Stimulated activated CD4-positive, alpha-beta T cell treated with anti-CD3 and anti-CD28 coated beads, Interleukin-15, amount 100 ng/mL, for 24 hours (primary cell): ENCODE measurements at places on chromosomes 1 and 21.

DNA sequence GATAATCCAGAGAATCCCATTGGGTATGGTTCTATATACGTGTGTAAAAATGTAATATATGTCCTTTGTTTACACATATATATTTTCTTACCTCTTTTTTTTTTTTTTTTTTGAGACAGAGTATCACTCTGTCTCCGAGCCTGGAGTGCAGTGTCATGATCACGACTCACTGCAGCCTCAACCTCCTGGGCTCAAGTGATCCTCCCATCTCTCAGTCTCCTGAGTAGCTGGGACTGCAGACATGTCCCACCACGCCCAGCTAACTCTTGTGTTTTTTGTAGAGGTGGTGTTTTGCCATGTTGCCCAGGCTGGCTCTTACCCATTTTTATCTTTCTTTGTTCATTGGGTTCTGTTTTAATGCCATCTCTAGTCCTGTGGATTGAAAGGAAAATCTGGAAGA lies 59.5 kb downstream of the ZBTB17 start:
- no peak for DNase-seq

GRCh38 chr1:19392221-19392620 lies 80.1 kb downstream of the SLC66A1 start:
- DNase-seq = no peak

DNA sequence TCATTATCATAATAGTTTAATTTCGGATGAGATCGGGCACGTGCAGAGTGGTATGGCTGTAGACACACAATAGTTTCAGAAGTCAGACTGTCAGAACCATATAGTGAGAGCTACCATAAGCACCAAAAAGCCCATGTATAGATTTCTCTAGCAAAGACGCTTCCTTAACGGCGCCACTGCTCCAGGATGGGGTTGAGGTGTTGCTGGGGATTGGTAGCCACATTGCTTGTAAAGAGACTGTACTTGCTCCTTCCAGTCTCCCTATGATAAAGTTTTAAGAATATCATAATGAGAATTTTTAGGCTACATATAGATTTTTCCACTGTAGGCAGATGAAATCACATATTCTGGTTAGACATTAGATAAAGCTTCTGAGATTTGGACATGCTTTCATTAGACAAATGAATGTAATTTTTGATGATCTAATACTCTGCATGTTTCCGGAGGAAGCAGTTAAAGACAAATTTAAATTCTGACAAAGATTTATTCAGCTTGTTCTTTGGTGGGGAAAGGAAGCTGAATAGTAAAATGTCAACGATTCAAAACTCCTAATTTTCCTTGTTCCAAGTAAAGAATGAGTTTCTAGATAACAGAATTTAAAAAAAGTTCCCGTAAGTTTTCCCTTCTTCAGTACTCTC lies 77.7 kb downstream of the MAP3K7CL start:
- no peak for DNase-seq

DNA sequence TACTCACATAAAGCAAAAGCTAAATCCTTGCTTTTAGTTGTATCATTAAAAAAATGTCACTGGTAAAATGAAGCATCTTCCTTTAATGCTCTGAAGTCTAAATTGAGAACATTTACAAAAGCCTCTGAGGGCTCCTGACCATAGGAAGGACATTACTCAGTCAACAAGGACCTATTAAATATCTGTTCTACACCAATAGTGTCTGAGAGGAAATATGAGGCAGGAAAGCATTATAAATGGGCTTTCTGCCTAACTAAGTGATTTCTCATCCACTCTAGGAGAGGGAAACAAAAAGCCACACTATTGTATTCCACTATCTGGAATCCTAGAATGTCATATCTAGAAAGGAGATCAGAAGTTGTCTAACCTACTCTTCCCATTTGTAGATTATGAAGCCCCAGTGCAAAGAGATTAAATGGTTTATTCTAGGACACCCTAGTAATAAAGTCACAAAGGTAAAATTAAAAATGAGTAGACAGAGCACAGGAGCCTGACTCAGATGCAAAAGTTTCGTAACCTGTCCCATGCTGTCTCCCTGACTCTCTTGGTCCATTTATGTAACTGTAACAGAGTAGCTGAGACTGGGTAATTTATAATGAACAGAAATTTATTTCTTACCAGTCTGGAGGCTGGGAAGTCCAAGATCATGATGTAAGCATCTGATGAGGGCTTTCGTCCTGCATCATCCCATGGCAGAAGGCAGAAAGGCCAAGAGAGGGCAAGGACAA lies 17.6 kb downstream of the RGS1 start:
- no peak for DNase-seq

GRCh38 chr21:39046236-39046916 lies 136.9 kb downstream of the PSMG1 start:
- no peak for DNase-seq

- no peak for DNase-seq
Observed at GRCh38 chr1:85078903-85079302, 30.6 kb upstream of the MCOLN3 start.

GRCh38 chr1:165454091-165454610 lies 9.2 kb upstream of the RXRG start:
- DNase-seq = no peak

DNA sequence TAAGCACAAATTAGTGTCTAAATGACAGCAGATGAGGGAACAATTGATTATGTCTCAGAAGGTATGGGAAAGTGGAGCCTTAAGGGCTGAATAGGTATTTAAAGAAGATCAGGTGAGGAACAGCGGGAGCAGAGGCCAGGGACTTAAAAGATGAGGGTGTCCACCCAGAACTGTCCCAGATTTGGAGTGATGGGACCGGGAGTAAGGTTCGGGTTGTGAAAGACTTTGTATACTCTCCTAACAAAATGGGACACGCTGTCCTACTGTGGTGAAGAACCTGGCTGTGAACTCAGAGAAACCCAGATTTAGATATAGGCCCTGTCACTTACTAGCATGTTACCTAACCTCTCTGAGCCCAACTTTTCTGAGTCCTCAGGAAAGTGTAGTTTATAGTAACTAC lies 140.6 kb downstream of the C1orf21 start:
- DNase-seq = no peak

DNA sequence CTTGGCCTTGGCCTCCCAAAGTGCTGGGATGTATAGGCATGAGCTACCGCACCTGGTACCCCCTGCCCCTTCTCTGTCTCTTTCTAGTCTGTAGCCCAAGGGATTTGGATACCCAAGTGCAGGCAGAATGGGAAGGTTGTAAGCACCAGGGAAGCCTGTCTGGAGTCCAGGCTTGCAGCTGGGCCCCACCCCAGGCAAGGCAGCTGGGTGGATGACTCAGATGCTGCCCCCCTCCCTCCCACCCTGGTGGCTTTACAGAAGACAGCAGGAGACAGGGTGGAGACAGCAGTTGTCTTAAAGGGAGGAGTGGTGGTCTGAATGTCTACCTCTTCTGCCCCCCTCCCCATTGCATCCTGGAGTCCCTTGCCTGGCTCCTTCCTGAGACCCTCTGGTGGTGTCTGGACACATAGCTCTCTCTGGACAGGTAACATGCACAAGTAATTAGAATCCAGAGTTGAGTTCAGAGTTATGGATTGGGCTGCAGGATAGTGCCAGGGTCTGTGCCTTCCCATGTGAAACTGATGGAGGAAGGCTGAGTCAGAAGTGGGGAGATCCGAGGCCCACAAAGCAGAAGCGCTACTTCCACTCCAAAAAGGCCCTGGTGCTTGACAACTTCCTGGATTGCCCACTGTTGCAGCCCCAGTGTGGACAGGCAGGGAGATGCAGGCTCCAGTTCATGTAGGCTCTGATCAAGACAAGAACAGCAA lies 5.1 kb downstream of the LMNA start:
- DNase-seq = no peak

GRCh38 chr1:244826712-244827111 lies 8.7 kb upstream of the COX20 start:
- DNase-seq = no peak

DNA sequence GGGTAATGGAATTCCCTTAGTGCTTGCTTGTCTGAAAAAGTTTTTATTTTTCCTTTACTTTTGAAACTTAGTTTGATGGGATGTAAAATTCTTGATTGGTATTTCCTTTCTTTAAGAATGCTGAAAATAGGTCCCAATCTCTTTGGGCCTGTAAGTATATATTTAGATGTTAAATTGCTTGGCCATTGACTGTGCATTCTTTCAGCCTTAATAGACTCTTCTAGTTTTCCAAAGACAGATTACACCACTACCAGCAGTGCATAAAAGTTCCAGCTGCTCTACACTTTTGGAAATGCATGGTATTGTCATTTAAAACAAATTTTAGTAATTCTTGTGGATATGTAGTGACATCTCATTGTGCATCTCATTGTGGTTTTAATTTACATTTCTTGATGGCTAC lies 464.8 kb upstream of the USP24 start:
- DNase-seq = no peak
